ENCODE measurements at places on chromosomes 16 and 17. TPM values are rescaled to one million over a fixed set of nuclear protein-coding genes. Genes with fewer than 3 reads are reported as not detected.

HGS gene
- total RNA-seq, result 57.2 TPM

OR3A3 gene
- total RNA-seq, result not detected

RAMP2 gene
- total RNA-seq, result not detected

HBQ1 gene
- not detected for total RNA-seq

SMCR8 gene
- 14.4 TPM for total RNA-seq

PROCA1 gene
- total RNA-seq, result 2.7 TPM

GRCh38 chr17:76178124-76178523, 37.1 kb upstream of the FOXJ1 start:
- no peak for DNase-seq
- H3K4me1 ChIP-seq, result peaks cover 8% of the 10 kb centered on the region
- no peaks in the 10 kb centered on the region for H3K27me3 ChIP-seq
- H3K4me3 ChIP-seq, result no peak overlapping the region

DNA sequence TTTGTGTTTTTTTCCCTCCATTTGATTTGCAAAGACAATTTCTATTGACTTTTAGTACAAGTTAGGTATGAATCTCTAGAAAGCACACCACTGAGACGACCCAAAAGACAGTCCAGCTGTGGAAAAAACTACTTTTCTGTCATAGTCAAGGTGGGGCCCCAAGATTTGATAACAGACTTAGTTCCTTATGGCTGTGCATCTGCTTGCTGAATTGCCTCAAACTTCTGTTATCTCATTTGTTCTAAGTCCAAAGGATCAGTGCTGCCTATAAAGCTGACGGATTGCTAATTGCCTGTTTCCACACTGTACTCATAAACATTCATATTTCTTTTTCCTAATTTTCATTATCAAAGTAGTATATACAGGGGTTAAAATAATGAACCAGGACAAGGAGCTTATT, 180.8 kb downstream of the SPECC1 start:
- no peaks in the 10 kb centered on the region for H3K36me3 ChIP-seq
- H3K4me1 ChIP-seq, result peaks cover 4% of the 10 kb centered on the region
- no peak overlapping the region for H3K4me3 ChIP-seq
- no peak overlapping the region for H3K27ac ChIP-seq
- H3K27me3 ChIP-seq, result no peaks in the 10 kb centered on the region

DNA sequence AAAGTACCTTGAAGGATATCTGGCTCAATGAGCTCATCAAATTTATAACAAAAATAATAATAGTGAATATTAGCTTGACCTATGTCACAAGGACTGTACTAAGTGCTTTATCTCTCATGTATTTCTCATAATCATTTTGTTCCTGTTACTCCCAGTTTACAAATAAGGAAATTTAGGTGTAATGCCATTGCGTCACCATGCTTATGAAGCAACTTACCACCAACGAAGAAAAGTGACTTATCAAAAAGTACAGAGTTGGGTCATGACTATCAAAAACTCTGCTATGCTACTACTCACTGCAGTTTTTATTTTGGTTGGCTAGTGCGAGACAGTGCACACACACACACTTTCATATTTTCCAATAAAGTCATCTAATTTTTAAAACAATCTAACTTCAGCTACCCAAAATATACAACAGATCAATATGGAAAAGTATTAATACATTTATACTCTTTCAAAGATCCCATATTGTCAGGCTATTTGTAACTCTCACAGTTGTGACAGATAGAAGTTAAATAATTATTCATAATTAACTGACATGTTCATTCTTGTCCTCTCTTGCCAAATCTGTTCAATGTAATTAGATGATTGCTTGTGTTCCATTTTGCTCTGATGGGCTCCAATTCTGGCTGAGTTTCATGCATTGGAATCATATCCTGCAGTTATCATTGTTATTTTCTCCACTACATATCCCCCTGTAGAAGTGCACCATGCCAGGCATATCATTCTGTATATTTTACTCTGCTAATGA, 119.4 kb downstream of the KCNJ2 start:
- H3K4me1 ChIP-seq, result no peaks in the 10 kb centered on the region
- no peaks in the 10 kb centered on the region for H3K36me3 ChIP-seq
- H3K4me3 ChIP-seq, result no peak overlapping the region
- no peak for DNase-seq

GRCh38 chr16:66293207-66293735, 73.2 kb upstream of the CDH5 start:
- no peaks in the 10 kb centered on the region for H3K4me1 ChIP-seq
- no peak for DNase-seq
- no peaks in the 10 kb centered on the region for H3K27me3 ChIP-seq

- no peak for DNase-seq
- H3K4me3 ChIP-seq, result no peak overlapping the region
- no peaks in the 10 kb centered on the region for H3K27me3 ChIP-seq
- H3K36me3 ChIP-seq, result no peaks in the 10 kb centered on the region
- H3K4me1 ChIP-seq, result peaks cover 86% of the 10 kb centered on the region
Measured at GRCh38 chr17:46124695-46125592, 68.3 kb downstream of the KANSL1 start.

DNA sequence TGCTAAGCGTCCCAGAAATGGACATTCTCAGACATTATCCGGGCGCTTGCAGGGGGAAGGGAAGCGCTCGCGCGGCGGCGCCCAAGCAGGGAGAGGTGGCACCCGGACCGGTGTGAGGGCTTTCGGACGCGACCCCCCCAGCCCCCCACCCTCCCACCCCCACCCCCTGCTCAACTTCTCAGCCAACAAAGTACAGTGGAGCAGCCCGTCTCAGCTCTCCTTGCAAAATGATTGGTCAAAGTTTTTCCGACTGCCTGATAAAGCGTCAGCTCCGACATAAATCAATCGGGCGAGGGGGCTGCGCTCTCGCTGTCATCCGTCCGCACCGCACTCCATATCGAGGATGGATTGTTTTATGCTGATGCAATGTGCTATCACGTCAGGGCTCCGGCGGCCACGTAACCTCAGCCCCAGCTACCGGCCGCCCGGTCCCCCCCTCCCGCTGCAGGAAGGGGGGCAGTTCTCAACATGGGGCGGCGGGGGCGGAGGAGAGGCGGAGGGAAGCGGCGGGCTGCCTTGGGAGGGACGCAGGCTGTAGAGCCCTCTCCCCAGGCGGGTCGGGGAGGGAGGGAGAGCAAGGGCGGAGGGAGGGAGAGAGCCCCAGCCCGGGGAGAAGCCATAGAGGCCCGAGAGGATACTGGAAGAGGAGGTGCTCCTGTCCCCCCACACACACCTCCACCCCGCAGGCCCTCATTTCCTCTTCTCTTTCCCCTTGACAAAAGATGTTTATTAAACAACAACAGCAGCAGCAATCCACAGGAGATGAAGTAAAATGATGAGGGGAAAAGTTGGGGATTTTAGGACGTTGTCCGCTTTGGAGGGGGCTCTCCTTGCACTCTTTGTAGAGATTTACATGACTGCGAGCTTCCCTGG, at the start of gene HOXB9:
TSS of gene HOXB9 (minus strand) at position 114 of the 873 bp plus-strand sequence. CDS start at position 25, 89 bp downstream.
- H3K27me3 ChIP-seq, result no peaks in the 10 kb centered on the region
- H3K4me3 ChIP-seq, result peak within 1 kb of the TSS; percentile 59
- peak; percentile 47 for DNase-seq

- no peak overlapping the region for H3K4me3 ChIP-seq
- DNase-seq, result no peak
- H3K27ac ChIP-seq, result no peak overlapping the region
Measured at GRCh38 chr16:56734429-56734828, 4.5 kb downstream of the NUP93 start.

- peak; percentile 72 for DNase-seq
- no peak overlapping the region for H3K27ac ChIP-seq
- no peaks in the 10 kb centered on the region for H3K4me1 ChIP-seq
- H3K27me3 ChIP-seq, result no peaks in the 10 kb centered on the region
- H3K4me3 ChIP-seq, result no peak overlapping the region
- H3K36me3 ChIP-seq, result no peaks in the 10 kb centered on the region
Measured at GRCh38 chr16:13453938-13454553, 465.9 kb upstream of the ERCC4 start.

DNA sequence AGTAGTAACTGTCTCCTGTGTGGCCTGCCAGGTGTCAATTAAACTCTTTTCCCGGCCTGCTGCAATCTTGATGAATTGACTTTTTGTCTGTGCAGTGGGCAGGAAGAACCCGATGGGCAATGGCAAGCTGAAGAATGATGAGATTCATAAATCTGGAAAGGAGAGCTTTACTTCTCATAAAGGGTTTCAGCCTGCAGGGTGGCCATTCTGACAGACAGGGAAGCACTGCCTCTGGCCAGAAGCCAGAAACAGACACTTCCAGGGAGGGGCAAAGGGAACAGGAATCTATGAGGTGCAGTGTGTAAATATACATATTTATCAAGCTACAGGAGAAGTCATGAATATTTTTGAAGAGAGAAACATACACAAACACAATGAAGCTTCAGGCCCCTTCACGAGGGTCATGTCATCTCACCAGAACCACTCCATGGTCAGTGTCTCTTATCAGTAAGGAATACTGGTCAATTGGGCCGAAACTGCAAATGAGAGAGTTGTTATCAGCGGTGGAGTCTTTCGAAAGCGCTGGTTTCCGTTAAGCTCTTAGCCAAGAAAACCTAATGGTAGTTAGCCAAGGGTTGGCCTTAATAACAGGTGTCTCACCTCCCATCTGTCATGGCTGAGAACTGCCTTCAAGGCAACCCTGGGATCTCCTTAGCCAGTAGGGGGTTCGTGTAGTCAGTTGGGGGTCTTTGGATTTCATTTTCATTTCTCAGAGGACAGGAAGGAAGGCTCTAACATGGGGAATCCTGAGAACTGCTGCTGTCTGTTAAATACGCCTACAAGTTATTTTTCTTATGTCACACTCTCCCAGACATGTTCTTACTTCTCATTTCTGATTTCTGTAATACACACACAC, 1.2 kb upstream of the NARF start:
- peaks cover 18% of the 10 kb centered on the region for H3K4me1 ChIP-seq
- peaks cover 4% of the 10 kb centered on the region for H3K36me3 ChIP-seq
- peak overlapping the region; percentile 93 for H3K27ac ChIP-seq
- DNase-seq, result peak; percentile 43

GRCh38 chr16:81445143-81445961, 744 bp downstream of the CMIP start:
- H3K36me3 ChIP-seq, result no peaks in the 10 kb centered on the region
- H3K4me3 ChIP-seq, result peak overlapping the region; percentile 66
- DNase-seq, result peak; percentile 67

DNA sequence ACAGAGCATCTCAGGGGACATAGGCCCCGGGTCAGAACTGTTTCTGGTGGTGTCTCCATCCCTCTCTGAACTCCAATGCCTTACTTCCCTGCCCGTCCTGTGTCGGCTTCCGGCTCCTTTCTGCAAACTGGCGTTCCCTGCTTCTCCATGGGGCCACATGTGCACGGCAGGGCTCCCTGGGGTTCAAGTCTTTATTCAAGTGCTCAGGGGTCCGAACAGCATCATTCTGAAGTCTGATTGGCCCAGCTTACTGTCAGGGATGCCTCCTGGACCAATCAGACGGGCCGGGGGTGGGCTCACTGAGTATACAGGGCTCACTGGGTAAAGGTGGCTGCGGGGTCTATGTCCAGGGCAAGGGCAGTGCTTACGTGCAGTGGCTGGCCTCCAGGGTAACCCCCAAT, 17.1 kb downstream of the C16orf82 start:
- DNase-seq, result peak; percentile 54
- H3K27ac ChIP-seq, result no peak overlapping the region
- no peaks in the 10 kb centered on the region for H3K36me3 ChIP-seq
- H3K4me3 ChIP-seq, result no peak overlapping the region
- no peaks in the 10 kb centered on the region for H3K4me1 ChIP-seq

GRCh38 chr17:77516902-77517301, 376.1 kb downstream of the SEC14L1 start:
- no peaks in the 10 kb centered on the region for H3K27me3 ChIP-seq
- H3K27ac ChIP-seq, result no peak overlapping the region
- H3K4me1 ChIP-seq, result no peaks in the 10 kb centered on the region
- no peaks in the 10 kb centered on the region for H3K36me3 ChIP-seq
- DNase-seq, result no peak

DNA sequence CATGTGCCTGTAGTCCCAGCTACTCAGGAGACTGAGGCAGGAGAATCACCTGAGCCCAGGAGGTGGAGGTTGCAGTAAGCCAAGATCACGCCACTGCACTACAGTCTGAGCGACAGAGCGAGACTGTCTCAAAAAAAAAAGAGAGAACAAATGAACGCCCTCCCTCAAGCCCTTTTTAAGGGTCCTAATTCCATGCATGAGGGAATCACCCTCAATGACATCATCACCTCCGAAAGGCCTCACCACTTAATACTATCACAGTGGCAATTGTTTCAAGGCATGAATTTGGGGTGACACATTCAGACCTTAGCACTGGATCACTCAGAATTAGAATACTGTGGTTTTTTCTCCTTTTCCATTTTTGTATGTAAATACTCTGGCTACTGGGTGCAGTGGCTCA, 57.8 kb downstream of the CHD9NB start:
- no peak overlapping the region for H3K4me3 ChIP-seq
- H3K36me3 ChIP-seq, result no peaks in the 10 kb centered on the region
- no peak overlapping the region for H3K27ac ChIP-seq
- H3K27me3 ChIP-seq, result no peaks in the 10 kb centered on the region
- DNase-seq, result no peak

DNA sequence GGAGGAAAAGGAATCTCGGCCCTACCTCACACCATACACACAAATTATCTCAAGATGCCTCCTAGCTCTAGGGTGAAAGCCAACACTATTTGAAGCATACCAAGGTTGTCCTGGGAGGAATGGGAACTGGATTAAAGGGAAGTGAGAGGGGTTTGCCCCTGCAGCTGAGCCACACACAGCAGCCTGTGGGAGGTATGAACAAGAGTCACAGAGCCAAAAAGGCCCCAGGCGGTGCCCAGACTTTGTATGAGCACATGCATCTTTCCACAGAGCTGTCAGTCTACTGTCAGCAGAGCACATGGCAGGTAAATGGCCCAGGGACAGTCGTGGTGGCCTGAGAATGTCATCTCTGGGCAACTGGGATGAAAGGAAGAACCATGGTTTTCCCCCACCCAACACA, 31.0 kb upstream of the RCVRN start:
- H3K27me3 ChIP-seq, result no peaks in the 10 kb centered on the region
- DNase-seq, result no peak
- H3K4me3 ChIP-seq, result no peak overlapping the region
- peaks cover 41% of the 10 kb centered on the region for H3K36me3 ChIP-seq

DNA sequence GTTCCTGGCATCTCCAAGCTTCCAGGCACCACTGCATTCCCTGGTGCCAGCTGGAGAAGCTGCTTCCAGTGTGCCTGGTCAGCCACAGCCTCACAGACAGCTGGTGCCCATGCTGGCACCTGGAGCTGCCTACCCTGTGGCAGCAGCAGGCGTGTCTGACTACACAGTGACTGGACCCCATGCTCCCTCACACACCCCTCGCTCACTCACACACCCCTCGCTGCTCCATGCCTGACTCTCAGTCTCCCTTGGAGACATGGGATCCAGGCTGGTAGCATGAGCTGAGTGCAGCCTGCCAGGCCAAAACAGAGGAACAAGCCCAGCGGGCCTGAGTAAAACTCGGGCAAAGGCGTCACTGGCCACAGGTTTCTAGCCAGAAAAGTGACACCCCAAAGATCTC, 59.1 kb upstream of the SMIM36 start:
- H3K4me3 ChIP-seq, result no peak overlapping the region
- peaks cover 13% of the 10 kb centered on the region for H3K4me1 ChIP-seq
- no peak overlapping the region for H3K27ac ChIP-seq
- DNase-seq, result no peak
- no peaks in the 10 kb centered on the region for H3K36me3 ChIP-seq
- no peaks in the 10 kb centered on the region for H3K27me3 ChIP-seq

GRCh38 chr16:28538733-28539596, at the start of gene NUPR1:
Gene NUPR1, minus strand, starts transcription at chr16:28538974. Its CDS starts 67 bp downstream, at chr16:28538907.
- peak; percentile 29 for DNase-seq
- H3K27ac ChIP-seq, result no peak within 1 kb of the TSS
- H3K4me1 ChIP-seq, result no peaks in the 10 kb centered on the region
- no peaks in the 10 kb centered on the region for H3K36me3 ChIP-seq
- H3K27me3 ChIP-seq, result no peaks in the 10 kb centered on the region
